ENCODE measurements at places on chromosomes 2 and 18.

GRCh38 chr2:142190805-142191204, 60.0 kb upstream of the LRP1B start:
- DNase-seq: no peak

DNA sequence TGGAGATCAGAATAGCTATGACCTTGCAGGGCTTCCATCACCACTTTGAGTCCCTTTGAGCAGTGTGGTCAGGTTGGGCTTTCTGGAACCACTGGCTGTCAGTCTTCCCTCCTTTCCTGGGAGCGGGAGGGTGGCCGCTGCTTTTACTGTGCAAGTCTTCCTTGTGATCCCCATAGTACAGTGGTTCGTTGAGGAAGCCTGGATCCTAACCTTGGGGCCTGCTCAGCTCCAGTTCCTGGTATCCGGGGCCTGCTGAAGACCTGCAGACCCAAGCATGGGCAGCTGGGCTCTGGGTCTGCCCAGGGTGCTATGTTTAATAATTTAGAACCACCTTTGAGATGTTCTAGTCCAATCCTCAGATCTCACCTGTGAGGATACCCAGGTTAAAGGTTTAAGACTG, 104.2 kb downstream of the CLIP4 start:
- DNase-seq: no peak

- DNase-seq: no peak
Observed at GRCh38 chr2:55084641-55085040, 34.4 kb upstream of the RTN4 start.

GRCh38 chr2:178066890-178067669, 5.5 kb downstream of the PDE11A start:
- DNase-seq: no peak

DNA sequence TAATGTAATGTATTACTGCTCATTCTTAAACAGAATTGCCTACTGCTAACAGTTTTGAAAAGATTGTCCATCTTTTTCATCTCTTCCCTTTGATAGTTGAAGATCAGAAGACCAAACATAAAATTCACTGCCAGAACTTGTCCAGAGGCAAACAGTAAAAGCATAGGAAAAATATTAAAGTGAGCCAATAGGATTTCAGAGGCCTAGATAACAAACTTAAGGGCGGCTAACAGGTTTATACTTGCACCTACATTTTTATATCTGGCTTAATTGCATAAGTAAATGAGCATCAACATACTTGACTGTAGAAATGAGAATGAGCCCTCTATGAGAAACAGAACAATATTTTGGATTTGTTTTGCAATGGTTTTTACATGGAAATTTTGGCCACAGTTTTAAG, 30.3 kb downstream of the ZC3H15 start:
- DNase-seq: no peak

- DNase-seq: no peak
Observed at GRCh38 chr2:127648321-127648720, 2.4 kb downstream of the GPR17 start.

GRCh38 chr2:158191076-158191895, 89.6 kb downstream of the UPP2 start:
- no peak for DNase-seq

DNA sequence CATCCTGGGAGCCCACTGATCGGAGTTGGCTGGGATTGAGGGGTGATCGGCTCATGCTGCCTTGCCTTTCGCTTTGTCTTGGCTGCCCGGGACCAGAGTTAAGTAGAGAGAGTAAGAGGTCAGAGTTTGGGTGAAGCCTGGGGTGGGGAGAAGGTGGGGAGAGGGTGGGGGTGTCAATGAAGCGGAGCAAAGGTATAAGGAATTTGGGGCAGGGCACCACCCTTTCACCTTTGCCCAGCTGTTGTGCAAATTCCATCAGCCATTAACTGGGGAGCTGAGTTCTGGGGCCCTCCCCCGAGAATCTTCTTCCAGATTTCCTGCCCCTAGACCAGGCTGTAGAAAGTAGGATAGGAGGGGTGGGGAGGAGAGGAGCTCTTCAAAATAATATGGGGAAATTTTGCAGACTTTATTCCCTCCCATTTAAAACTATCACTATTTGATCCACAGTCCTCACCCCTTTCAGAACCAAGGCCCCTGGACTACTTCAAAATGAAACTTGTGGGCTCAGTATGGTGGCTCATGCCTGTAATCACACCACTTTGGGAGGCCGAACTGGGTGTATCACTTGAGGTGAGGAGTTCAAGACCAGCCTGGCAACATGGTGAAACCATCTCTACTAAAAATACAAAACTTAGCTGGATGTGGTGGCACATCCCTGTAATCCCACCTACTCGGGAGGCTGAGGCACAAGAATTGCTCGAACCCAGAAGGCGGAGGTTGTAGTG, at the start of gene SLC23A3:
Gene SLC23A3, minus strand, starts transcription at position 100 of the 725 bp plus-strand sequence. Its CDS starts 45 bp downstream, at position 55.
- DNase-seq: no peak

DNA sequence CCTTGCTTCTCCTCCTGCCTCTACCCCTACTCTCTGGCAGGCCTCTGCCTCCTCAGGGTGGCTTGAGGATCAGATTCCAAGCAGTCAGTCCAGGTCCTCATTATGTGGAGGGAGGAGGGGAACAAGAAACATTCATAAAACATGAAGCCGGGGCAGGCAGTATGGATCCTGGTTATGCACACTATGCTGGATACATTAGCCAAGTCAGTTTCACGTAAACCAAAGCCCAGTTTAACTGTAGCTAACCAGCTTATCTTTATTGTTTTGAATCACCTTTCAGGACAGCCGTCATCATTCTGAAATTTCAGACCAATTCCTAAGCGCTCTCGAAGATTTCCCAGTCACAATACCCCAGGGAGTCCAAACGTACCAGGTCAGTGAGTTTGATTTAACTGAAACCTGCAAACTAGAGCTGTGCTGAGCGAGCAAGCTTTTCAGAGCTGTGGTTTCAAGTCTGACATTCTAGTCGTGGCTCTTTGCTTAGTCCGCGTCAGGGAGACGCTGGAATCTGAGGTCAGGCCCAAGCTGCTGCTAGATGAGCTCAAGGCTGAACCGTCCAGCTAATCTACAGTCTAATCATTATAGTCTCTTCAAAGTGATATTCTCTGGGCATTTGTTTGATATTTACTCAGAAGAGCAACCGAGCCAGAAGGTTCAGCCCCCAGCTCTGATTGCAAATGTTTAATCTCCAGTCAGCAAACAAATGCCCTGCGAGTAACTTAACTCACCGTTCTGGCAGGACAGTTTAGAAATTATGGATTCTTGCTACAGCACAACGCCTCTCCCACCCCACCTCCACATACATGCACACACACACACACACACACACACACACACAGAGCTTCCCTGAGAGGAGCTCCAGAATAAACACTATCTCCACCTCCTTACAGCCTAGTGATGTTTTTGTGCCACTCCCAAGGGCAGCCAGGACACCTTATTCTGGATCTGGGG, 63.8 kb upstream of the BZW1 start:
- no peak for DNase-seq
